ENCODE measurements at places on chromosomes 12 and 14. TPM values are rescaled to one million over a fixed set of nuclear protein-coding genes. Genes with fewer than 3 reads are reported as not detected.

GRCh38 chr12:32305163-32305562 lies 94.2 kb upstream of the FGD4 start:
- DNase-seq: peak; percentile 50

DNA sequence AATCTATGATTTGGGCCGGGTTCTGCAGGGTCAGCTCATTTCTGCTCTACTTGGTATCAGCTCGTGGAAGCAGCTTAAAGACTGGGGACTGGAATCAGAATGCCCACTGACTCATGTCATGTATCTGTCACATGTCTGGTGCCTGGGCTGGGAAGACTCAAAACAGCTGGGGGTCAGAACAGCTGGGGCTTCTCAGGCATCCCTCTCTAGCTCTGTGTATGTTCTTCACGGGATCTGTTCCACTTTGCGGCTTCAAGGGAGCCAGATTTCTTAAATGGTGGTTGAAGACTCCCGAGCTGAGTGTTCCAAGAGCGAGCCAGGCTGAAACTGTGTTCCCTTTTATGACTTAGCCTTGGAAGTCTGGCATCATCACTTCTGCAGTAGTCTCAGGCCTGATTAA lies 11.9 kb downstream of the AEBP2 start:
- DNase-seq: peak; percentile 61

GRCh38 chr12:101780599-101780998 lies 41.3 kb upstream of the SYCP3 start:
- no peak for DNase-seq

- no peak for DNase-seq
Observed at GRCh38 chr14:56358851-56359614, 220.6 kb upstream of the TMEM260 start.

DNA sequence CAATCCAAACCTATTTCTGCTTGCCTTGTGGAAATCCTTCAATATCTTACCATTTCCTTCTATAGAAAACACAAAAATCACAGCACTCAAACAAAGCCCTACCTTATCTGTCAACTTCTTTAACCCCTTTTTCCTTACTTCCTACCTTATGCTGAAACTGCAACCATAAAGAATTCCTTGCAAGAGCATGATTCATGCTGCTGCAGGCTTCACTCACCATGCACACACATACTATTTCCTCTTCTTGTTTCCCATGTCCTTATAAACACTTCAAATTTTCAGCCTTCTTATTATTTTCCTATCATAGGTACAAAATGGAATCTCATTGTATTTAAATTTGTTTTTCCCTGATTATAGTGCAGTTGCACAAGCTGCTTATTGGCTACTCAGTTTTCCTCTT lies 23.3 kb downstream of the LMNTD1 start:
- DNase-seq: peak; percentile 68

DNA sequence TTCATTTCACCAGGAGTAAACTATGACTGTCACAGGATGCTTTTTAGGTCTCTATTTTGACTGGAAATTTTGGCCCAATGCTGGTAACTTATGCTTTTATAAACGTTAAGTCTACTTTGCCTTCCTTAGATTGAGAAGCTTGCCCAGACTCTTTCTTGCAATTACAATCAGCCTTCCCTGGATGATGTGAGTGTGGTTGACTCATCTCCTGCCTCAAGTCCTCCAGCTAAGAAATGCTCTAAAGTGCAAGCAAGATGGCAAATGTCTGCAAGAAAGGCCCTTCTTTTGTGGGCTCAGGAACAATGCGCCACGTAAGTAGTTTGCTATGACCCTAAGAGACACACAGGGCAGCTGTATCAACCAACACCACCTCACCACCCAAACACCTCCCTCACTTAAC lies 96.9 kb downstream of the SYNE2 start:
- peak; percentile 65 for DNase-seq

- DNase-seq: peak; percentile 47
Observed at GRCh38 chr12:115468087-115468510, 784.1 kb upstream of the TBX3 start.

Gene ASCL1
- polyA plus RNA-seq: not detected

Gene TAS2R46
- not detected for polyA plus RNA-seq

Gene SLCO1A2
- not detected for polyA plus RNA-seq

Gene SLC10A1
- polyA plus RNA-seq: not detected

Gene ARG2
- polyA plus RNA-seq: 1.3 TPM
